ENCODE measurements at places on chromosomes 2 and 18.
A peak's percentile ranks its signal among the peaks of the same experiment; 100 is the strongest.

GRCh38 chr2:234977228-234977679 is 25.4 kb downstream of the SH3BP4 start:
- no peak overlapping the region for H3K27ac ChIP-seq
- H3K4me3 ChIP-seq = no peak overlapping the region
- peaks cover 1% of the 10 kb centered on the region for H3K4me1 ChIP-seq
- peaks cover 6% of the 10 kb centered on the region for H3K27me3 ChIP-seq

DNA sequence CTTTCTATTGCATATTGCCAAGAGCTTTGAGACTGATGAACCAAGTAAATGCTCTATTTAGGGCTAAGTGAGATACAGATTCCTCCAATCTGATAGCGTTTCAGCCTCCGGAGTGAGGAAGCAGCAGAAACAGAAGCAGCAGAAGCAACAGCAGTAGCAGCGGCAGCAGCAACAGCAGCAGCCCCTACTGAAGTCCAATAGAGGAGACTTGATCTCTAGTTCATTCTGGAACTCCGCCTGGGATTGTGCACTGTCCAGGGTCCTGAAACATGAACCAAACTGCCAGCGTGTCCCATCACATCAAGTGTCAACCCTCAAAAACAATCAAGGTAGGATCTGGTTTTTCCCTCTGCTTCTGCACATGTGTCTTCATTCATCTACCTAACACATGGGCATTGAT is at the start of gene DPP10:
TSS of gene DPP10 (plus strand) at position 132 of the 400 bp plus-strand sequence.
- H3K27me3 ChIP-seq = peaks cover 13% of the 10 kb centered on the region
- H3K4me3 ChIP-seq = no peak within 1 kb of the TSS
- DNase-seq = peak; percentile 6
- no peaks in the 10 kb centered on the region for H3K36me3 ChIP-seq
- no peak within 1 kb of the TSS for H3K27ac ChIP-seq

- H3K27ac ChIP-seq = no peak overlapping the region
- H3K4me1 ChIP-seq = no peaks in the 10 kb centered on the region
- H3K36me3 ChIP-seq = no peaks in the 10 kb centered on the region
- no peaks in the 10 kb centered on the region for H3K27me3 ChIP-seq
- no peak overlapping the region for H3K4me3 ChIP-seq
These were observed 213.1 kb upstream of the MC4R start for GRCh38 chr18:60585670-60586069.

GRCh38 chr18:6807515-6808257 is 78.2 kb downstream of the ARHGAP28 start:
- no peak overlapping the region for H3K27ac ChIP-seq
- no peaks in the 10 kb centered on the region for H3K36me3 ChIP-seq
- H3K27me3 ChIP-seq = no peaks in the 10 kb centered on the region
- H3K4me1 ChIP-seq = no peaks in the 10 kb centered on the region
- no peak overlapping the region for H3K4me3 ChIP-seq

DNA sequence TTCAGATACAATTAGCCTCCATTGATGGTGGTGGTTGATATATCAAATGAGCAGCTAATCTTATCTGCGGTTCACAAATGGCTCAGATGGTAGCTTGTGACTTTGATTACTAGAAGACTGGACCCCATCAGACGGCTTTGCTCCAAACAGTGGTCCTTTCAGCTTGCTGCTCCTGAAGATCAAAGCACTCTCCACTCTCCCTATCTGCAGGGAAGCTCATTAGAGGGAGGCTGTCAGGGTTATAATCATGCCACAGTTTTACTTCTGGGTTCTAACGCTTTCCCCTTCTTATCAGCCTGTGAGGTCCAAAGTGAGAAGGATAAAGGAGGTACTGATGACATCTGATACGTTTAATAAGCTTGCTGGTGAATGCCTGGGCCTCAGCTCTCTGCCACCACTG is 247.1 kb upstream of the NT5C1B start:
- no peaks in the 10 kb centered on the region for H3K36me3 ChIP-seq
- H3K27me3 ChIP-seq = no peaks in the 10 kb centered on the region
- H3K4me1 ChIP-seq = no peaks in the 10 kb centered on the region
- no peak overlapping the region for H3K4me3 ChIP-seq

- no peak overlapping the region for H3K4me3 ChIP-seq
- peaks cover 9% of the 10 kb centered on the region for H3K4me1 ChIP-seq
- H3K27me3 ChIP-seq = peaks cover 8% of the 10 kb centered on the region
- no peak for DNase-seq
- no peak overlapping the region for H3K27ac ChIP-seq
- no peaks in the 10 kb centered on the region for H3K36me3 ChIP-seq
These were observed 194.3 kb downstream of the HAUS1 start for GRCh38 chr18:46298511-46298910.

GRCh38 chr2:75068546-75068945 is 110.1 kb downstream of the POLE4 start:
- H3K27me3 ChIP-seq = no peaks in the 10 kb centered on the region
- H3K4me1 ChIP-seq = no peaks in the 10 kb centered on the region

DNA sequence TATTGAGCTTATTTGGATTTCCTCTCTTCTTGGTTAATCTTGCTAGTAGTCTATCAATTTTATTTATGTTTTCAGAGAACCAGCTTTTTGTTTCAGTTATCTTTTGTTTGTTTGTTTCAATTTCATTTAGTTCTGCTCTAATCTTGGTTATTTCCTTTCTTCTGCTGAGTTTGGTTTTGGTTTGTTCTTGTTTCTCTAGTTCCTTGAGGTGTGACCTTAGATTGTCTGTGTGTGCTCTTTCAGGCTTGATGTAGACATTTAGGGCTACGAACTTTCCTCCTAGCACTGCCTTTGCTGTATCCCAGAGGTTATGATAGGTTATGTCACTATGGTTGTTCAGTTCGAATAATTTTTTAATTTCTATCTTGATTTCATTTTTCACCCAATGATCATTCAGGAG is 141.6 kb downstream of the ZNF236 start:
- peak overlapping the region; percentile 49 for H3K27ac ChIP-seq
- H3K27me3 ChIP-seq = no peaks in the 10 kb centered on the region
- H3K4me3 ChIP-seq = no peak overlapping the region
- H3K36me3 ChIP-seq = peaks cover 50% of the 10 kb centered on the region
- H3K4me1 ChIP-seq = peaks cover 26% of the 10 kb centered on the region
- no peak for DNase-seq

Data from activated naive CD8-positive, alpha-beta T cell treated with anti-CD3 and anti-CD28 coated beads, Interleukin-2, amount 50 U/mL, for 24 hours (primary cell).